ENCODE measurements at places on chromosomes 2 and 18.

- DNase-seq, result no peak
These were observed 111.3 kb downstream of the WDSUB1 start for GRCh38 chr2:159175182-159175581.

DNA sequence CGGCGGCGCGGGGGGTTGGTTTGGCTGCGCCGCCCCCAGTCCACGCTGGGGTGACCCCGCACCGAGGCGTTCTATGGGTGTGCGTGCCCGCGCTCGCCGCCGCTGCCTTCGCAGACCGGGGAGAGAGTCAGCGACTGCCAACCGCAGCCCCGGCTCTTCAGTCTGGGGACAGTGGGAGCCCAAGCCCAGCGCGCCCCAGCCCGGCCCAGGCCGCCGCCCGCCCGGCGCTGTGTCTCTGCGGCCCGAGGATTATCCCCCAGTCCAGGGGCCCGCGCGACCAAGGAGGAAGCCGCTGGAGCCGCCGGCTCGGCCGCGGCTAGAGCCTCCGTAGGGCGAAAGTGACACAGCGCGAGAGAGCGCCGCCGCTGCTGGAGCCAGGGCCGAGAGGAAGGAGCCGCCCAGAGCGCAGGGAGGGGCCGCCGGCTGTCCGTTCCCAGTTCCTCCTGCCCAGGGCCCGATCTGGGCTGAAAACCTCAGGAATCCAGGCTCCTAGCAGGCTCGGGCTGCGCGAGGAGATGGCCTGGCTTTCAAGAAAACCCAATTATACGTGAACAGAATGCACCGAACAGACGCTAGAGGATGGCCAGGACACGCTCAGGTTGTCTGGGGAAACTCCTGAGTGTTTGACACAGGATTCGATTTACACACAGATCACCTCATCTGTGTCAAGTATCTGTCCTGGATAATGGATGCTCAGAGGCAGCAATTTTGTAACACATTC is 2.4 kb downstream of the CTIF start:
- peak; percentile 64 for DNase-seq

DNA sequence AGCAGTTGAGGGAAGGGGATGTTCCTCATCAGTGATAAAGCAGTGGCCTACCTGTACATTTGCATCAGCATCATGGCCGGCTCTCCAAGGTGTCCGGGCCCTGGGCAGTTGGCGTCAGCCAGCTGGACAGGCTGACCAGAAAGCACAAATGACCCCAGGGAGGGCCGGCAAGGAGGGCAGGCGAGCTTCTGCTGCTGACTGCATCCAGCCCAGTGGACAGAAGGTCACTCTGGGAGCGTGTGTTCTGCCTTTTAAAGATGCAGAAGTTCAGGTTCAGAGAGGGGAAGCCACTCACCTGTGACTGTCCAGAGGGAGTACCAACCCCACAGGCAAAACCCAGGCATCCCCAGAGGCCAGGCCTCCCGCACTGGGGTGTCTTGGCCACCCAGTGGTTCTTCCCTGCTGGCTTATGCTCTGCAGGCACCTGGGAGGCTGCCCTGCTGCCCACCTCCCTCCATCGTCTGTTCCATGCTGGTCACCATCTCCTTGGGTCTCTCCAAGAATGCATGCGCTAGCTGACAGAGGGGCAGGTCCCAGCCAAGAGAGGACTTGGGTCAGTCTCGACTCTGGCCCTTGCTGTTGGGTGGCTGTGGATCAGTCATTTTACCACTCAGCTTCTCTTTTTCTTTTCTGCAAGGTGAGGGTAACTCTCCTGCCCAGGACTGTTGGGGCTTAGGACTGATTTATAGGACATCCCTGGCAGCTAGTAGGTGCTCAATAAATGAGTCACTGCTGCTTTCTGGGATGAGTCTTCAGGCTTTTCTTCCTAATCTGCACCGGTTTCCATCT is 89.9 kb downstream of the INHBB start:
- no peak for DNase-seq

DNA sequence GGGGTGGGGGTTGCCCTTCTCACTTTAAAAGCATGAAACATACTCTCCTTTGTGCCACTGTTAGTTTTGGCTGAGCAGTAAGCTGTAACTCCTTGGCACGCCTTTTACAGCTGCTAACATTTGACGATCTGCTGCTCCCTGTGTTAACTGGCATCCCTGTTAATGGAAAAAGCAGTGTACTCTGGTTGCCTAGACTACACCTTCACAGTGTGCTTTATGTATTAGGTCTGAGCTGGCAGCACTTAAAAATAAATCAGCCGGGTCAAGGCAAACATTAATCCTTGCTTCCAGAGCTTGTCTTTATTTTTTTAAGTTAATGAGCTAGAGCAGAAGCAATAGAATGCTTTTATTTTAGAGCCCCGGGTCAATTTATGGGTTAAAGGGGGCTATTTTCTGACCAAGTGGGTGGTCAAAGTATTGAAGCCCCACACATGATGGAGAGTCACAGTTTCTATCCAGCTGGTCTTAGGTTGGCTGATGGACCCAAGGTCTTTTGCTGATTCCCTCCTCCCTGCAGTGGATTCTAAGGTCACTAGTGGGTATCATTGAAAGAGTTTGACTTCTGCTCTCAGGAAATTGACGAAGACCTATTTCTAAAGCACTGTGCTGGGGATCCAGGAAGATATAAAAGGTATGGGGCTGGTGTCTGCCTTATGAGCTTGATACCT is 54.5 kb downstream of the CFAP221 start:
- no peak for DNase-seq

- DNase-seq, result no peak
These were observed 44.3 kb upstream of the TGIF1 start for GRCh38 chr18:3405713-3406112.

- no peak for DNase-seq
These were observed 181.6 kb downstream of the GULP1 start for GRCh38 chr2:188473306-188473705.

GRCh38 chr2:24888177-24888576 is 31.9 kb downstream of the ADCY3 start:
- no peak for DNase-seq

DNA sequence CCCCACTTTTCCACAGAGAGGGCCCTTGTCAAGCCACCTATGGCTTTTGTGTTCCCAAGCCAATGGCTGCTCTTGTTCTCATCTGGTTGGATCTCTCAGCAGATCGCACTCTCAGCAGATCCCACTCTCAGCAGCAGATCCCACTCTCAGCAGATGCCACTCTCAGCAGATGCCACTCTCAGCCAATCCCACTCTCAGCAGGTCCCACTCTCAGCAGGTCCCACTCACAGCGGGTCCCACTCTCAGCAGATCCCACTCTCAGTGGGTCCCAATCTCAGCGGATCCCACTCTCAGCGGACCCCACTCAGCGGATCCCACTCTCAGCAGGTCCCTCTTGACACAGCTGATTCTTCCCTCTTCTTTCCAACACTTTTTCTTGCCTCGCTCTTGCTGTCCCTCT is 59.3 kb upstream of the MGAT4A start:
- no peak for DNase-seq

DNA sequence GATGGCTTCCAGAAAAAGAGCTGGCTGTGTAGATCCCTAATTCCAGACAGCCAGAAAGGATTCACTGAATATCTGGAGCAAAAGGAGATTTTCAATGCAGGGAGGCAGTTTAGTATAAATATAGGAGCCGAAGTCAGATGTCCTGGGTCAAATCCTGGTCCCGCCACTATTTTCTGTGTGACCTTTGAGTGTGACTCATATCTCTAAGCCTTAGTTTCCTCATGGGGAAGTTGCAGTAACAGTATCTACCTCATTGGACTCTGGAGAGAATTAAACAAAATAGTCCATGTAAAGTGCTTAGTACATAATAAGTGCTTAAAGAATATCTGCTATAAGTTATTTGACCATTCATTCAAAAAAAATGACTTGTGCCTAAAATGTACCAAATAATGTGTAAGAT is 52.1 kb upstream of the ITGA6 start:
- no peak for DNase-seq

GRCh38 chr2:128359841-128360240 is 41.2 kb upstream of the HS6ST1 start:
- no peak for DNase-seq

DNA sequence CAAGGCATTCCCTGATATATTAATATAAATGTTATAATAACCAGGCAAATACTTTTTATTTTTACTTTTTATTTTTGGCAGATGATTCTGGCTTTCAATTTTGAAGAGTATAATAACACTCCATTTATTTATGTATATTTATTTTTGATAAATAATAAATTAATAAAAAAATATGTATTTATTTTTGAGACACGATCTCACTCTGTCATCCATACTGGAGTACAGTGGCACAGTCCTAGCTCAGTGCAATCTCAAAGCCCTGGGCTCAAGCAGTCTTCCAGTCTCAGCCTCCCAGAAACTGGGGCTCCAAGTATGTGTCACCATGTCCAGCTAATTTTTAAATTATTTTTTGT is 93.4 kb upstream of the ITGA6 start:
- no peak for DNase-seq

- no peak for DNase-seq
These were observed 182.8 kb upstream of the CRIM1 start for GRCh38 chr2:36172824-36173223.

- DNase-seq, result no peak
These were observed 163.8 kb upstream of the MYCN start for GRCh38 chr2:15776629-15776919.

DNA sequence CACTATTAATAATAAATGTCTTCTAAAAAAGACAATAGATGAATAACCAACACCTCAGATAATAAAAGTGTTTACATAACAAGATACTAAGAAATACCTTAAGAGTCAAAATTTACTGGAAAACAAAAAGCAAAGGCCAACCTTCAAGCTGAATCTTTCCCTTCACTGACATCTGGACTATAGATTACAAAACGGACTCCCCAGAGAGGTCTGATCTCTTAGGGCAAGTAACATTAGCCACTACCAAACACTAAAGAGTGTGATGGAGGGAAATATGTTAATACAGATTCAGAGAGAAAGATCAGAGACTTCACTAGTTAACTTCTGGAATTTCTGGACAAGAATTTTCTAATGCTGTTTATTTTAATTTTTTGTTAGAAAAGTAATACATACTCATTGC is 13.9 kb downstream of the CLASP1 start:
- DNase-seq, result no peak

DNA sequence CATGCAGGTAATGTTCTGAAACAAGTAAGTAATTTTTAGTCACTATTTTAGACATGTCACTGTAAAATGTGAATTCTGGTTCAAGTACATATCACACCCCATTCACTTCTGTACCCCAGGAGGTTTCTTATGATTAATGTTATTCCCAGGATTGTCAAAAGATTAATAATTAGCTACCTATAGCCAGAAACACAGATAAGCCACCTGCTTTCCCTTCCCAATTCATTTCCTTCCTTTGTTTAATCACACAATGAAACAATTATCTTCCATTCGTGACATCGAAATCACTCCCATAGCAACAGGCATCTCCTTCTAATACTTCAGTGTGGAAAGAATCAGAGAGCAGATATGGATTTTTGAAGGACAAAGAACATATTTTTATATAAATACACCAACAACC is 1650.3 kb upstream of the CELF4 start:
- no peak for DNase-seq

DNA sequence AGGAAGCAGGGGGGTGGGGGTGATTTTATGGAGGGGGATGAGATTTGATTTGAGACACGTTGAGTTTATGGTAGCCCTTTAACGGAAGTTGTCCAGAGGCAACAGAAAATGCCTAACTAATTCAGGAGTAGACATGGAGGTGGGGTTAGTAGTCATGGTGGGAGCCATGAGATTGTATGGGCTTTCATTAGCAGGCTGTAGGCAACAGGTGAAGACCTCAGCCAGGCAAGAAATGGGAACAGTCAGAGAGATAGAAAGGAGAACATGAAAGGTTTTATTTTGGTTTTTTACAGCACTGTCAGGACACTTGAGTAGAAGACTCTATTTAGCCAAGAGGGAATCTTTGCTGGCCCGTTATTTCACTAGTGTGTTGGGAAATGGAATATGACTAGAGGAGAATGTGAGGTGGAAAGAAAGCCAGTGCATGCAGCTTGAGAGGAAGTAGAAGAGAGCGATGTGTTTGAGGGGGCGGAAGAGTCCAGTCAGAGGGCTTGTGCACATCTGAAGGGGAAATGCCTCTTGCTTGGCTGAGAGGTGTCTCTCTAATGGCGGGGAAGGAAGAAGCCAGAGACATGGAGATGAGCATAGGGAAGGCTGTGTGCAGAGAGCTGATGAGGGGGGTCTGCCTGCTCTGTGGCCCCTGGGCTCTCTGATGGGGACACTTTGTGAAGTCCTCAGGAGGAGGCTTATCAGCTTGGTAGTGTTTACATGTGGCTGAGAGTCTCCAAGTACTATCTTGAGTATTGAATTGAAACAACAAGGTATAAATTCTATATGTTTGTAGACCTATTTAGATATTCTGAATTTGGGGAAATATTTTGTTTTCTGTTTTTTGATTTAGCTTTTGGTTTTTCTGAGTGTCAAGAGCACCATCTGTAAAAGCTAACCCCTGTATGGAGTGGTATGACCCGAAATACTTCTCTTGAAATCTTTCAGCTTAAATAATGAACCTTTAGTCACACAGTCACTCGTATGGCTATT is 66.9 kb upstream of the ITM2C start:
- DNase-seq, result no peak

DNA sequence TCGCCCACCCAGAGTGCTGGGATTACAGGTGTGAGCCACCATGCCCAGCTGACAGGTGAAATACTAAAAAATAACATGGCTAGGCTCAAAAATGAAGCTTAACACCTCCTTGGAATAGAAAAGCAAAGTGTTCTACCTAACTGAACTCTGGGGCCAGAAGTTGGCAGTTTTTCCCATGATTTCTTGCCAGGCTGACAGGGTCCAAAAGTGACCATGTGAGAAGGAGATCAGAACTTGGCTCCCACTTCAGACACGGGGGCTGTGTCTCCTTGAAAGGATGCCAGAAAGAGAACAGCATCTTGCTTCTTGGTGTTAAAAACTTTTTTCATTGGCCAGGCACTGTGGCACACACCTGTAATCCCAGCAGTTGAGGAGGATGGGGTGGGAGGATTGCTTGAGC is 47.0 kb downstream of the BMPR2 start:
- DNase-seq, result no peak

- DNase-seq, result no peak
These were observed 292.9 kb downstream of the IKZF2 start for GRCh38 chr2:212858496-212858895.

- no peak for DNase-seq
These were observed 273.0 kb upstream of the ID2 start for GRCh38 chr2:8408560-8409460.

DNA sequence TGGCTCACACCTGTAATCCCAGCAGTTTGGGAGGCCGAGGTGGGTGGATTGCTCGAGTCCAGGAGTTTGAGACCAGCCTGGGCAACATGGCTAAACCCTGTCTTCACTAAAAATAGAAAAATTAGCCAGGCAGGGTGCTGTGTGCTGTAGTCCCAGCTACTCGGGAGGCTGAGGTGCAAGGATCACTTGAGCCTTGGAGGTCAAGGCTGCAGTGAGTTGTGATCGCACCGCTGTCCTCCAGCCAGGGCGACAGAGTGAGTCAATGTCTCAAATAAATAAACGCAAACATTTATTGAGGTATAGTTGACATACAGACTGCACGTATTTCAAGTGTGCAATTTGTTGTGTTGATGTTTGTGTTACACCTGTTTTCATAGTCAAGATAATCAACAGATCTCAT is 19.7 kb downstream of the EPC2 start:
- DNase-seq, result no peak

- no peak for DNase-seq
These were observed 68.7 kb upstream of the LYPD6 start for GRCh38 chr2:149261692-149262091.

GRCh38 chr18:48573632-48574283 is 34.9 kb downstream of the CTIF start:
- DNase-seq, result no peak
